ENCODE measurements at places on chromosomes 2 and 18.

- no peak for DNase-seq
These were observed 173.3 kb upstream of the NT5C1B start for GRCh38 chr2:18762667-18763066.

DNA sequence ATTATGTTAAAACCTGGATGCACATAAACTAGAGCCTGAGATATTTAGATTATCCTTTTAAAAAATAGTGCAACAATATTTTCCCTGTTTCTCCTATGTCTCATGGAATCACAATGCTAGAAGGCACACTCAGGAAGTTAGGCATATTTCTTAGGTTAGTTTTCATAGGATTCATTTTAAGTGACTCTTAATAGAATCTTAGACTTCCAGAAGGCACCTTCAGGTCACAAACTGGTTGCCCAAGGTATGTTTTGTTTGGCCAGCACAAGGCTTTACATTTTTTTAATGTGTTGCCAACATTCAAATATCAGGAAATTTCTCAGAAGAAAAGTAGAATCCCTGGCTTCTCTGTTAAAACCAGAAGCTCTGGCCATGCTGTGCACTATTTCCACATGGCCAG lies 129.3 kb downstream of the LNPK start:
- DNase-seq: no peak

- no peak for DNase-seq
These were observed 315.9 kb downstream of the GPD2 start for GRCh38 chr2:156752042-156752441.

GRCh38 chr2:134549104-134549503 lies 169.7 kb downstream of the TMEM163 start:
- DNase-seq: no peak

GRCh38 chr2:9110893-9111569 lies 95.6 kb upstream of the ASAP2 start:
- no peak for DNase-seq

- no peak for DNase-seq
These were observed 121.3 kb downstream of the CDC42EP3 start for GRCh38 chr2:37550190-37550589.

- DNase-seq: no peak
These were observed 210.6 kb downstream of the IKZF2 start for GRCh38 chr2:212940816-212941215.

DNA sequence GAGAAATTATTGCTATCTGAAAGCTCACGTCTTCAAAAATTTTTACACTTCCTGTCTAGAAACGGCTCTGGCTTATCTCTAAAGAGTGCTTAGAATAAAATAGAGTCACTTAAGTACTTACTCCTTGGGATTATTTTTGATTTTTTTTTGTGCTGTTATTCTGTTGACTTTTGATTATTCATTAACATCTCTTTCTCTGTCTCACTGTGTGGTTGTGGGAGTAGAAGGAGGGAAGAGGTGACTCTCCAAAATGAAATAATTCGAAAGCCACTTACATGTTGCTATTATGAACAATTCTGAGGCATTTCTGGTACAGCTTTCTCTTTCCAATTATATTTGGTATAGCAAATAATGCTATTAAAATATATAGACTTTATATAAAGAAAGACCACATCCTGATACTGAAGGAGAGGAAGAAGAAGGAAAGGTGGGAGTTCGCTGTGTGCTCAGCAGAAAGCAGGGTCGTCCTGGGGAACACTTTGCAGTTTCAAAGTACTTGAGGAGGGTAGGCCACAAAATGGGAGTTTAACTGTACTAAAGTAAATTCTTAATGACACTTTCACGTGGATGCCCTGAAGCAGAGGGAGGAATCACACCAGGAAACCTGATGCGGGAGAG lies 9.6 kb upstream of the MMADHC start:
- no peak for DNase-seq

- DNase-seq: no peak
These were observed 28.9 kb upstream of the ARHGEF4 start for GRCh38 chr2:130807659-130808385.

- DNase-seq: no peak
These were observed 6.1 kb downstream of the DOK1 start for GRCh38 chr2:74560591-74560990.

GRCh38 chr2:121492409-121492808 lies 38.3 kb upstream of the RNU4ATAC start:
- DNase-seq: no peak

- peak; percentile 87 for DNase-seq
These were observed 272.6 kb upstream of the UBE2E3 start for GRCh38 chr2:180707884-180708205.

DNA sequence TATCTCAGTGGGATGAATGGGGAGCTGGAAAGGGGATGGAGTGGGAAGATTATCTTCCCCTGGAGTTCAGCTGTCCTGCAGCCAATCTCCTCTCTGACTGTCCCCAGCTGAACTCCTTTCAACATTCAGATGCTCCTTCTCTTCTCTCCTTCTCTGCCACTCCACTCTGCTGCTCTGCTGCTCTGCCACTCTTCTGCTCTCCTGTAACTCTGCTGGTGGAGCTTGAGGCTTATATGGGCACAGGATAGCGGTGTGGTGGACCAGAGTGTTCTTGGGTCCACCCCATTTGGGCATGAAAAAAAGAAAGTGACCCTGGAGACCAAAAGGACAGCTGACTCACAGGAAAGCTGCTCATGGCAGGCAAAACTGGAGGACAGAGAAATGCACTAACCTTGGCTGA lies 26.6 kb downstream of the FAHD2B start:
- no peak for DNase-seq

DNA sequence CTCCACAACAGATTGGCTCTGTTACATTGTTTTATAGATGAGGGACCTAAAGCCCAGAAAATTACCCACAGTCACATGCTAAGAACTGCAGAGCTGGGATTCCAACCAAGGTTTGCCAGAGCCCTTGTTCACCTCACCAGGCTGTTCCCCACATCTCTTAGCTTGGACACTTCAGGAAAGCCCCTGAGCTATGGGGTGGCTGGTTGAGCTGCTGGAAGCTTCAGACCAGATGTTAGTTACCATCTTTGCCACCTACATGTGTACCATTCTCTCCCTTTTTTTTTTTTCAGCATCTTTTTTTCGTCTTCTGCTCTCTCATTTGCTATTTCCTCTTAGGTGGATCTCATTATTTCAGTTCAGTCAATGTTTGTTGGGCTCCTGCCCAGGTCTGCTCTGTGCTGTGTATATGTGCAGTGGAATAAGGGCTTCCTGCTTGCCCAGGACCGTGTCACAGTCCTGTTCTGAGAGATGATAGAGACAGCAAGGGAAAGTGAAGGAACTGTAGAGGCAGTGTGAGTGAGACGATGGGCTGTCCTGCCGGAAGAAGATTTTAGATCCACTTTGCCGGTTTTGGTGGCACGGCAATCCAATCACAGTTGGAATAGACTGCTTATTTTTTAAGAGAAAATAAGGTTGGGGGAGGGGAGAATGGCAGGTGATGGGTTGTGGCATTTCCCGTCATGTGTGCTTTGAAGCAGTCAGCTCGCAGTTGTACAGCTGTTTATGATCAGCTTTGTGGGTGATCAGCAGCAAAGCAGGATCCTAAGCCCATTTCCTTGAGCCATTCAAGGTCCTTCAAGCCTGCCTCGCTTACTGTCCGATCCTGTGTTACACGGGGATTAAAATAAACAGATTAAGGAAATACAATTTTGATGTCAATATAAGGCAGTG lies 152.6 kb downstream of the RTN4 start:
- DNase-seq: no peak

GRCh38 chr2:194166818-194167217 lies 1490.2 kb upstream of the SLC39A10 start:
- peak; percentile 4 for DNase-seq

DNA sequence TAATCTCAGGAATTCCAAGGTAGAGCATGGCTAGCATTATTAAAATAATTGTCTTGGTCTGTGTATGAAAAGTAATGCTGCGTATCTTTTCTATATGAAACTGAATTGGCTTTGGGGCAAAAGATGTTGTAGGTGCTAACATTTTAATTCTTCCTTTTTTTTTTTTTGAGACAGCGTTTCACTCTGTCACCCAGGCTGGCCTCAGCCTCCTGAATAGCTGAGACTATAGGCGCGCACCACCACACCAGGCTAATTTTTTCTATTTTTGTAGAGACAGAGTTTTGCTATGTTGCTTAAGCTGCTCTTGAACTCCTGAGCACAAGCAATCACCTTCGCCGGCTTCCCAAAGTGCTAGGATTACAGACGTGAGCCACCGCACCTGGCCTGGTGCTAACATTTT lies 172.6 kb upstream of the STON1 start:
- DNase-seq: no peak

- no peak for DNase-seq
These were observed 152.4 kb upstream of the LRATD1 start for GRCh38 chr2:14480120-14480519.

- peak; percentile 94 for DNase-seq
These were observed 72.2 kb upstream of the CHRNA1 start for GRCh38 chr2:174836377-174836994.

DNA sequence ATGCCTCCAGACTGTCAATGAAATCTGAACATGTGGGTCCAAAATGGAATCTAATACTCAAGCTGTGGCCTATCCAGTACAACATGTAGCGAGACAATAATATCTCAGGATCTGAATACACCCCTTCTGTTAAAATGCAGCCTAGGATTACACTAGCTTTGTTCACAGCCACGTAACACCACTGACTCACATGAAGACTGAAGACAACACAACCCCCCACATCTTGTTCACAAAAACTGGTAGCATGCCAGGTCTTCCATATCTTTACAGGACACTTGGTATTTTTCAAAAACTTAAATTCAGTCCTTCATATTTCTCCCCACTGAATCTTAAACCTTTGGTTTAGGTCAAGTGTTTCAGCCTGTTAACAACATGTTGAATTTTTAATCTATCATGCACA lies 84.2 kb downstream of the SLC8A1 start:
- peak; percentile 78 for DNase-seq

GRCh38 chr2:3972377-3972776 lies 269.0 kb downstream of the DCDC2C start:
- DNase-seq: no peak

GRCh38 chr18:31077878-31078277 lies 24.3 kb downstream of the DSC2 start:
- no peak for DNase-seq

GRCh38 chr2:240468303-240469238 lies 33.1 kb downstream of the GPC1 start:
- no peak for DNase-seq

GRCh38 chr18:39796393-39796792 lies 2158.6 kb upstream of the PIK3C3 start:
- DNase-seq: no peak

GRCh38 chr2:239381709-239382134 lies 19.1 kb downstream of the HDAC4 start:
- DNase-seq: no peak

- DNase-seq: no peak
These were observed 86.0 kb downstream of the RBMS1 start for GRCh38 chr2:160407393-160408172.

GRCh38 chr2:31384771-31385276 lies 29.7 kb downstream of the XDH start:
- peak; percentile 93 for DNase-seq

DNA sequence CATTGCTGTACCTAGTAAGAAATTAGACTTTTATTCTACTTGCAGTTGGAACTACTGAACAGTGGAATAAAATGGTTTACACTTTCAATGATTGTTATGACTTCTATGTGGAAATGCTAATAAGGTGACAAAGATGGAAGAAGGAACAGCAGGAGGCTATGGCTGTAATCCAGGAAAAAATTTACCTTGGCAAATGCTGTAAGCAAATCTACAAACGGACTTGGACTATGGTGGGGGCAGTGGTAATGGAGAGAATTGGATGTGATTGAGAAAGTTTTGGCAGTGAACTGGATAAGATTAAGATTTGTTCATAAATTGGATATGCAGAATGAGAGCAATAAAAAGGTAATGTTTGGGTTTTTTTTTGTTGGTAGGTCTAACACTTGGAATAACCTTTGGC lies 111.0 kb upstream of the ERBB4 start:
- no peak for DNase-seq

DNA sequence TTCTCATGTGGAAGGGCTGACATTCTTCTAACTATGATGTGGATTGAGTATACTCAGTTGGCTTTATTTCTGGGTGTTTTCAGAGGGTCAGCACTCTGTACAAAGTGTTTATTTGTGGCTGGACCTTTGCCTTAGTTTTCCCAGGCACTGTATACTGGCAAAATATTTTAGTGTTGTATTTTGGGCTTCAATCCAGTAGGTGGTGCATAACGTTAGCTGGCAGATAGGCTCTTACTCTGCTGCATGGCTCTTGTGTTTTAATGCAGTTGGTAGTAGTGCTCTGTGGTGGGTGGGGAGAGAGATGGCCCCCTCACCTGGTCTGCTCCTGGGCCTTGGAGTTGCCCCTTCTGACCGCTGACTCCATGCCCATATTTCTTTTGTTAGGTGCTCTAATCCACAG lies 75.6 kb upstream of the REG3A start:
- DNase-seq: no peak

- no peak for DNase-seq
These were observed 124.2 kb downstream of the NEDD4L start for GRCh38 chr18:58168221-58168620.

DNA sequence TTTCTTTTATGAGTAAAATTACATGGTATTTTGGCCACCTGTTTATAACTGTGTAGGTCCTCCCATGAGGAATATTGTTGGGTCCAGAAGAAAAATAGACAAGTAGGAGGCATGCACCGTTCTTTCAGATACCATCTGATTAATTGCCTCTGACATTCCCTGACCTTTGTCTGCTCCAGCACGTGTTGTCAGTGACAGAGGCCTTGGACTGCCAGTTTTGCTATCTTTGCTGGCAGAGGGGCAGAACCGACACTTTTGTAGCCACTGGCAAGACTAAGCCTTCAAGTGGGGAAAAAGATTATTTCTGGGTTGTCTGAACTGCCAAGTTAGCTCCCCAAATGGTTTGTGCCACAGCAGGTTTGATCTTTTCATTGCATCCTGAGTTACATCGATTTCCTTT lies 276.9 kb downstream of the CAMKMT start:
- DNase-seq: no peak

DNA sequence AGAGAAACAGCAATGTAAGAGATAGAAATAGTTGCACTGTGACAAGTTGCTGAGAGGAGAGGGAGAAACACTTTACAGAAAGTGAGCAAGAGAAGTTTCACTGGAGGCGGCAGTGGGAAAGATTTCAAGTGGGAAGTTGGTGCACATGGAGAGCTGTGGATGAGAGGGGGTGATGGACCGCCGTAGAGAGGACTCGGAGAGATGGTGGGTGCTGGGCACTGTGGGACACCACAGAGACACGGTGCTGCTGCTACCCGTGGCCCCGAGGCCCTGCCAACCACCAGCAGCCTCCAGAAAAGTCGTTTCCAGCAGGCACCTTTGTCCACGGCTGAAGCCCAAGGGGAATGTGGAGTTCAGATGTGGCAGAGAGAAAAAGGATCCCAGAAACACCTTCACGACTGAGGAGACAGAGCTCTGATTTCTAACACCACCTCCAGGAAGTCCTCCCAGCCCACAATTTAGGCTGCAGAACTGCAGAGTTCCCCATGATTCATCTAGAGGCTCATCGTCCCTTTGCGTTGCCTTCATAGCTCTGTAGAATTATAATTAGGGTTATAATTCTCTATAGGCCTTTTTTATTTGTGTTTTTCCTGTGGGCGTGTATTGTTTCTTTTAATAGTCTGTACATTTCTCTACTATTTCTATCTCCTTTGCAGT lies 15.9 kb upstream of the IGFBP2 start:
- no peak for DNase-seq

- DNase-seq: no peak
These were observed 121.2 kb downstream of the SMAD7 start for GRCh38 chr18:48829443-48830149.

GRCh38 chr2:206831442-206831995 lies 66.1 kb downstream of the FASTKD2 start:
- no peak for DNase-seq
